ENCODE measurements at places on chromosomes 11 and 22.

GRCh38 chr22:43391306-43391705 lies 20.5 kb upstream of the MPPED1 start:
- DNase-seq: no peak

DNA sequence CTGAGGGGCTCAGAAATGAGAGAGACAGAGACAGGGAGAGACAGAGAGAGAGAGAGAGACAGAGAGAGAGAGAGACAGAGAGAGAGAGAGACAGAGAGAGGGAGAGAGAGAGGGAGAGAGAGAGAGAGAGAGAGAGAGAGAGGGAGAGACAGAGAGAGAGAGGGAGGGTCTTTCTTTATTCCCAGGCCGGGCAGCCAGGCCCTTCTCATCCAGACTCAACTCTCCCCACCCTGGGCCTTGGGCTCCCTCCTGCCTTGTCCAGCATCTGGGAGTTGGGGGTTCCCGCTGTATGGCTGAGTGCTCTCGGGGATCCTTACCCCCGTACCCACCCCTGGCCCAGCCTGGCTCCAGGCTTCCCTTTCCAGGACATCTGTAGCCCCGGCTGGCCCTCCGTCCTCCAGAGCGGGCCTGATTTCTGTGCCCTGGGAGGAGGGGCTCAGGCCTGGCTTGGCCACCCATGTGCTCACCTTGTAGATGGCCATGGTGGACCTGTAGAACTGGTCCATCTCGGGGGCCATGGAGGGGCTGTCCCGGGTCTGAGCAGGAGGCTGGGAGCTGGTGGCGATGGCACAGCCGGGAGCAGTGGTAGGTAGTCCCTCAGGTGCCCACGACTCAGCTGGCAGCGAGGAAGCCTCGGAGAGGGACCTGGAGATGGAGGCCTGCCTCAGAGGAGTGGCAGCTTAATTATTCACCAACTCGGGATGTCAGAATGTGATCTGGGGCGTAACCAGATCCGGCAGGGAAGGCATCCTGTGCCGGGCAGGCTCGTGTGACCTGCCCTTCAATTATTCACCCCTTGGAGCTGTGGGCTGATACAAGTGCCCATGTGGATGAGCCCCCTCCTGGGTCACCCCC lies at the start of gene BAIAP2L2:
BAIAP2L2 (minus strand) TSS at position 677 of the 855 bp plus-strand sequence; CDS start at position 518, 159 bp downstream.
- DNase-seq: no peak

DNA sequence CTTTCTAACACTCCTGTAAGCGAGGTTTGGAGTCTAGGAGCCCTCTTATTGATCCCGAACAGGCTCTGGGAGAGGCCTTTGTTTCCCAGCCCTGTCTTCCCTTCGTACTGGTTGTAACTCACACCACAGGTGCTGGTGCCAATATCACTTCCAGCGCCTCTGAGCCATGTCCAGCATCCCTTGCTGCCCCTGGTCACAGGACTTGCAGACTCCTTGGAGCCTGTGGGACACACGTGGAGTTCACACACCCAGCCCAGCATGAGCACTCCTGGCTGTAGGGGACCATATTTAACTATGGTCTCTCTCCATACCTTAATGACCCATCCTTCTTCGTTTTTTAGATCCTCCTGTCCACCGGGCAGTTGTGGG lies 2.2 kb downstream of the ZBTB16 start:
- no peak for DNase-seq

DNA sequence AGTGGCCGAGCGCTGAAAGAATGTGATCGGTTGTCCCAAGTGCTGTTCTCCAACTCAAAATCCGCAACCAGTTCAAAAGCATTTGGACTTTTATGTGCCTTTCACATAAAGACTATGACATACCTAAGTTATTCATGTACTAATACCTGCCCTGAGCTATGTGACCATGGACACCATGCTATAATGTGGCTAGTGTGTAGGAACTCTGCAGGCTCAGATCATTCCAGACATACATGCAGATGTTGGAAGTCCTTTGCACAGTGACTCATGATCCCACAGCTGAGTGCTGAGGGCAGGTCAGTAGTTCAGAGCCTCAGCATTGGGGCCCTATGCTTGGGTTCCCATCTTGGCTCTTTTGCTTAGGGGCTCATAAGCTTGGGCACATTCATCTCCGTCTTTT lies 95.4 kb downstream of the IGLL1 start:
- DNase-seq: no peak

GRCh38 chr22:23076896-23077572 lies 6.7 kb downstream of the GNAZ start:
- no peak for DNase-seq

- DNase-seq: no peak
Measured at GRCh38 chr22:37623075-37624016, 14.7 kb downstream of the GGA1 start.

DNA sequence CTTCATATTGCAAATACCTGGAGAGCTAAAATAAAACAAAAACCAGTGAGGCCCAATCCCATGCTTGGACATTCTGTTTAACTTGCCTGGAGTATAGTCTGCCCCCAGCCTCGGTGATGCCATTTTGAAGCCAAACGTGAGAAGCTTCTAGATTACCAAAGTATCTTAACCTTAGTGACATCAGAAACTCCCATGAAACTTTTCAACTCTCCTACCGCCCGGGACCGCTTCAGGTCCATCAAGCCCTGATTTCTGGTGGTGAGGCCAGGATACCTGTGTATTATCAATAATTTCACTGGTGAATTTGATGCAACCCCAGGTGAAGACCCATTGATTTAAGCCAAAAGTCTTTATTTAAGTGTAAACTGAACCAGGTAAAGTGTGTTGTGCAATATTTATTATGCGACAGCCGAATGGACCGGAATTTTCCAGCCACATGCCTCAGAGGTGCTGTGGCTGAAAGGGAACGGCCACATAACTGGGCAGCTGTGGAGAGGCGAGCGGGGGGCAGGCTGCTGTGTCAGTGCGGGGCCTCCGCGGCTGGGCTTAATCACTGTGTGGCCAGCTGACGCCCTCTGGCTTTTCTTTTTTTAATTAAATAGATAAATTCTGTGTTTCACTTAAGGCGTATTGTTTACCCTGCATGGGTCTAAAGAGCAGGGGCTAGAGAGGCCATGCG lies 385.5 kb upstream of the B3GAT1 start:
- DNase-seq: no peak

GRCh38 chr11:13183094-13183825 lies 94.3 kb upstream of the BMAL1 start:
- DNase-seq: peak; percentile 11

- no peak for DNase-seq
Measured at GRCh38 chr11:2287091-2287490, 14.6 kb downstream of the C11orf21 start.

- no peak for DNase-seq
Measured at GRCh38 chr11:134742224-134742612, 330.2 kb upstream of the B3GAT1 start.

GRCh38 chr22:19933341-19934241 lies 8.0 kb upstream of the COMT start:
- no peak for DNase-seq

- DNase-seq: no peak
Measured at GRCh38 chr11:16867097-16867496, 128.7 kb downstream of the C11orf58 start.

GRCh38 chr22:29208502-29208862 lies 2.8 kb downstream of the EMID1 start:
- DNase-seq: no peak

DNA sequence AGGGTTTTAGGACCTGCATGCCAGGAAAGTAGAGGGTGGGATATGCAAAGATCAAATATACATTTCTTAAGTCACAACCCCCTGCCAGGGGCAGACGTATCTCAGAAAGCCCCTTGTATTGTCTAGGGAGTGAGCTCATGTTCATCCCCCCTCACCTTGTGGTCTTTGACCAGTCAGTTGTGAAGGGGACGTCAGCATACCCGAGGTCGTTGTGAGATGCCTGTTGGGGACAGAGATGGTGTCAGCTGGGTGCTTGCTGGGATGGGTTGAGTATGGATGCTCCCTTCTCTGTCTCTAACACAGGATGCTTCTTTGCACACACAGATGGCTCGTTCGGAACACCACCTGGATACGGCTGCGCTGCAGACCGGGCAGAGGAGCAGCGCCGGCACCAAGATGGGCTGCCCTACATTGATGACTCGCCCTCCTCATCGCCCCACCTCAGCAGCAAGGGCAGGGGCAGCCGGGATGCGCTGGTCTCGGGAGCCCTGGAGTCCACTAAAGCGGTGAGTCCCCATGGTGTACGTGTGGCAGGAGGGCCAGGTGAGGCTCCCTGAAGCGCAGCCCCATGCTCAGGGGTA lies 73.3 kb downstream of the BCR start:
- DNase-seq: no peak

GRCh38 chr22:41146573-41146972 lies 54.2 kb downstream of the EP300 start:
- DNase-seq: no peak

GRCh38 chr22:39489094-39490068 lies 12.7 kb upstream of the MIEF1 start:
- DNase-seq: no peak

DNA sequence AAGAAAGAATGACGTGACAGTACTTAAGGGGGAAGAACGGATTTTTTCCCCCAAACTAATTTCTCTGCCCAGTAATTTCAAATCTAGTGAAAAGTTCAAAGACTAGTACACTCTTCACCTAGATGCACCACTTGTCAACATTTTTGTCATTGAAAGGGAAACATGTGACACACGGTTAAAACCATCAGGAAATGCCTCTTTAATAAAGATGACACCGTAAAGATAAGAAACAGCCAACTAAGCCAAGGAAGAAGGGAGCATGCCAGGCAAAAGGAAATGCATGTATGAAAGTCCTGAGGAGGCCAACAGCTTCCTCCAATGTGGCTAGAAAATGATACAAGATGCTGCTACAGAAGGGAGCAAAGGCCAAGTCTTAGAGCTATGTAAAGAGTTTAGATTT lies 49.4 kb downstream of the RSF1 start:
- DNase-seq: no peak

DNA sequence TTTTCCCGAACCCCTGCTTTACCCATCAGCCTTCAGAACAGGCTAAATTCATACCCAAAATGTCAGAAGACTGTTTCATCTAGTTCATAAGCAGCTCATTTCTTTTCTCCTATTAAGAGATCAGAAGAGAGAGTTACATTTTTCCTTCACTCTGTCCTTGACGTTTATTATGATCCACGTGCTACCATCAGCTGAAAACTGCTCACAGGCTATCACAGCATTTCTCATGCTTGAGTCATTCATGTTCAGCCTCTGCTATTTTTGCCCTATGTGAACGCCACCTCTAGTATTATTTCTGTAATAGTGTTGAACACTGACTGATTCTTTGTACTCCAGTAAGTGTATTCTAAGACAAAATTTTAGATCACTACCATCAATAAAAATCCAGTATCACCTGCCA lies 51.9 kb downstream of the SLC1A2 start:
- peak; percentile 69 for DNase-seq

GRCh38 chr22:29926057-29926456 lies 43.1 kb downstream of the MTMR3 start:
- DNase-seq: no peak

DNA sequence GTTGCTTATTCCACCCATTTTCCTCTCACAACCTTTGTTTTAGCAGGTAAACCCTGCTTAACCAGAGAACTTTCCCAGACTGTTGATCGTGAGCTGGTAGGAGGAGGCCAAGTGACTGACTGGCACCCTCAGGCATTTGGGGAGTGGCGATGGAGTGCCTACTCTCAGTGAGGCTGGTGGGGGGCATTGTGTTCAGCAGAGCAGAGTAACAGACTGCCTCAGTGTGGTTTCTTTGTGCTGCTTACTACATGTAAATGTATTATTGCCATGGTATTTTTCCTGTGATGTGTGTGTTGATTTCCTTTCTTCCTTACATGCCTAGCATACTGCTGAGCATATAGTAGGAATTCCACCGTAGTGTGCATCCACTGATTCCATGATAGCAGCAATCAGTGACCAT lies 2.6 kb downstream of the MARK2 start:
- DNase-seq: peak; percentile 21

- DNase-seq: peak; percentile 12
Measured at GRCh38 chr11:131744847-131745246, 374.4 kb downstream of the NTM start.

DNA sequence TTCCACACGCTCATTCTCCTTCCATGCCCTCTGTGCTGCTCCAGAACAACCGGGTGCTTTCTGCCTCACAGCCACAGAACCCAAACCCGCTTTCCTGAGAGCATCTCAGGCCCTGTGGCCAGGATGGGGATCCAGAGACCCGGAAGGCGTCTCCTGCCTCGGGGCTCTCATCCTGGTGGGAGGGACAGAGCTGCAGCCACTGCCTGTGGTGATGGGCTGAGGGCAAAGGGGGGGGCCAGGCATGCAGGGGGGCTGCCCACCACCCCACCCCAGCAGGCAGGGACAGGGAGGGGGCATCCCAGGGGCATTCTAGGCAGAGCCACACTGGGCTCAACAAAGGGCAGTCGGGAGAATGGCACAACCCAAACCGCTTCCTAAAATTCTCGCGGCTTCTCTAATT lies 41.4 kb downstream of the CERK start:
- DNase-seq: no peak

DNA sequence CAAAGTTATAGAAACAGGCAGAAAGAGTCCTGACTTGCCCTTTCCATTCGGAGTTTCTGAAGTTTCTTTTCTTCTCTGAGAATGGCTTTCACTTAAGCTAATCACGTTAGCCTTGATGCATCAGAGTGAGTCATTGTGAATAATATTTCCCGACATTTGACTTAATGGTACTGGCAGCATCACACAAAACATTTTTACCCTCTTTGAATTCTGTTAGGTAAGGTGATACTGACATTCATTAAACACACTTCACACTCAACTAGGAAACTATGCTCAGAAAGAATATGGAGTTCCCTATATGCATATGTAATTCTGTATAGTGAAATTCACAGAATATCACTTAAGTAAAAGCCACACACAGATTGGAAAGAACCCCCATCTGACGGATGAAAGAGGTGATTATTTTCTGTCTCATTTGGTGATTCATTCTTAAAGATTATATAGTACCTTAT lies 120.8 kb upstream of the ARHGAP20 start:
- no peak for DNase-seq

DNA sequence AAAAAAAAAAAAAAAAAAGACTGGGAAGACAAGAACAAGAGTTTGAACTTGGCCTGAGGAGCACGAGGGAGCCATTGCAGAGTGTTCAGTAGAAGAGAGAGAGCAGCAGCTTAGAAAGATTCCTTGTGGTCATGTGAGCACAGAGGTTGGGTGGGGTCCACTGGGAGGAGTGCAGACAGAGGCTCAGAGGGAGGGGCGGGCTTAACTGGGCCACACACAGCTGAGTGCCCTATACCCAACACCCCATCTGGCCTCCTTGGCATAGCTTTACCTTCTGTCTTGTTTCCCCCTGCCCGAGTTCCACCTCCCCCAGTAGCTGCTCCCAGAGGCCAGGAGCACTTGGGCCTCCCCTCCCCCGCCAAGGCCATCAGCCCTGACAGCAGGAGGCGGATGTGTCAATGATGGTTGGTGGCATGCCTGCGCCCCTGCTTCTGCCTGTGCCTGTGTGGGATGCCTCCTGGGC lies 12.1 kb downstream of the C11orf86 start:
- no peak for DNase-seq

GRCh38 chr11:2924381-2924780 lies 4.8 kb downstream of the PHLDA2 start:
- DNase-seq: no peak

Measured in amniotic stem cell (primary cell).